ENCODE measurements at places on chromosomes 5 and 9.

DNA sequence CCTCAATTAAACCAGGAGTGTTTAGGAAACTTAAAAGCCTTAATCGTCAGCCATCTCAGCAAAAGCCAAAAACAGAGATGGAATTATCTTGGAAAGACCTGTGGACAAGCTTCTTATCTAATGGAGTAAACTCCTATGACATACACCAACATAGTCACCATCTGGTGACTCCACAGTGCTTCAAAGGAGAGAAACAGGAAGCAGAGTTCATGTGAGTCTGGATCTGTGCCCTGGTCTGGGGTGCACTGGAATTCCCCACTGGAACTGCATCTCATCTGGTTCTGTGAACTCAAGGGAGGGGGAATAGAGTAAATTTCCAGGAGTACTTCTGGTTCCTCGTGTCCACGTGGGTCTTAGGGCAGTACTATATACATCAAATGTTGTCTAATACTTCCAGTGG, 36.3 kb upstream of the KCNN2 start:
- DNase-seq: no peak

GRCh38 chr9:16673171-16673570, 197.3 kb downstream of the BNC2 start:
- DNase-seq: no peak

DNA sequence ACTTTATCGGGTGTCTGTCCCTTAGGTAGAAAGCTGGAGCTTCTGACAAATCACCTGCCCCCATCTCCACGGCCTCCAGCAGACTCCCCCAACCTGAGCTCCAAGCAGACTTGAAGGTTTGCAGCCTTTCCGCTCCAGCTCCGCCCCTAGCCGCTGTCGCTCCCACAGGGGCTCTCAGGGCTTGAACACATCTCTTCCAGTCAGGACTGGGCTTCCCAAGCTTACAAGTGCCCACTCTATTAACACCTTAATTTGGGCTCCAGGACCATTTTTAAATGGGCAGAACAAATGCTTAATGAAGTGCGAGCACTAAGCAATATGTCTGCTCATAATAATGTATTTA, 17.2 kb upstream of the SLC25A51 start:
- no peak for DNase-seq

DNA sequence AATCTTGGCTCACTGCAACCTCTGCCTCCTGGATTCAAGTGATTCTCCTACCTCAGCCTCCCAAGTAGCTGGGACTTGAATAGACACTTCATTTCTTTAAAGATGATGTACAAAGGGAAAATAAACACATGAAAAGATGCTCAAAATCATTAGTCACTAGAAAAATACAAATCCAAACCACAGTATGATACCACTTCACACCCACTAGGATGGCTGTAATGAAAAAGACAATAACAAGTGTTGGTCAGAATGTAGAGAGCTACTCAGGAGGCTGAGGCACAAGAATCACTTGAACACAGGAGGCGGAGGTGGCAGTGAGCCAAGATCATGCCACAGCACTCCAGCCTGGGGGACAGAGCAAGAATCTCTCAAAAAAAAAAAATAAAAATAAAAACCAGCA, 13.0 kb downstream of the F2RL2 start:
- no peak for DNase-seq

DNA sequence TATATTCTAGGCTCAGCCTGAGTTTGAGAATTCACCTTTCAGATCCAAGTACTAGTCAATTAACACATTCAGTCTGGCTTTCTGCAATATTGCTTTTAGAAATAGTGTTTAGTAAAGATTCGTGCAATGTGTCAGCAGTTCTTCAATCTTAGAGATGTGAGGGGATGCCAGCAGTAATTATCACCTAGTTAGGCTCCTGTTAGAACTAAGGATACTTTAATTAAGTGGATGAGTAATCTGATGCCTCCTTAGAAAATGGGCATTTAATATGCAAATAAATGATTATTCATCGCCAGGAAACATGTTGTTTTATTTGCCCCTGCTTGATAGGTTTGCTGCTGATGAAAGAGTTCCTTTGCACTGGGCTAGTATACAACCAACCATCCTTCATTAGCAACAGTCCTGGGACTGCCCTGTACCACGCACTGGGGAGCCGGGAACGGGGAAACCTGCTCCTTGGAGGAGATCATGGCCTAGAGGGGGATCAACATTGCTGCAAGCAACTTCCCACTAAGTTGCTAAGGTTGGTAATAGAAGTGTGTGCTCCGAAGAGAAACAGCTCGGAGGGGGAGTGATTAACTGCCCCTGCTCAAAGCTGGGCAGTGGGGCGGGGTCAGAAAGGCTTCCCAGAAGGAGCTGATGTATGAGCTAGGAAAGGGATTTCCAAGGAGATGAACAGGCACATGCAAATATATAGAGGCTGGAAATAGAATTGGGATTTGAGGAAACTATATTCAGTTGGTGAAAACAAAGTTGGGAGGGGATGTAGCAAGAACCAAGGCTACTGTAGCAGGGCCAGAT, 231.8 kb downstream of the DRD1 start:
- no peak for DNase-seq

GRCh38 chr9:109193974-109194556, 27.0 kb upstream of the FRRS1L start:
- no peak for DNase-seq

DNA sequence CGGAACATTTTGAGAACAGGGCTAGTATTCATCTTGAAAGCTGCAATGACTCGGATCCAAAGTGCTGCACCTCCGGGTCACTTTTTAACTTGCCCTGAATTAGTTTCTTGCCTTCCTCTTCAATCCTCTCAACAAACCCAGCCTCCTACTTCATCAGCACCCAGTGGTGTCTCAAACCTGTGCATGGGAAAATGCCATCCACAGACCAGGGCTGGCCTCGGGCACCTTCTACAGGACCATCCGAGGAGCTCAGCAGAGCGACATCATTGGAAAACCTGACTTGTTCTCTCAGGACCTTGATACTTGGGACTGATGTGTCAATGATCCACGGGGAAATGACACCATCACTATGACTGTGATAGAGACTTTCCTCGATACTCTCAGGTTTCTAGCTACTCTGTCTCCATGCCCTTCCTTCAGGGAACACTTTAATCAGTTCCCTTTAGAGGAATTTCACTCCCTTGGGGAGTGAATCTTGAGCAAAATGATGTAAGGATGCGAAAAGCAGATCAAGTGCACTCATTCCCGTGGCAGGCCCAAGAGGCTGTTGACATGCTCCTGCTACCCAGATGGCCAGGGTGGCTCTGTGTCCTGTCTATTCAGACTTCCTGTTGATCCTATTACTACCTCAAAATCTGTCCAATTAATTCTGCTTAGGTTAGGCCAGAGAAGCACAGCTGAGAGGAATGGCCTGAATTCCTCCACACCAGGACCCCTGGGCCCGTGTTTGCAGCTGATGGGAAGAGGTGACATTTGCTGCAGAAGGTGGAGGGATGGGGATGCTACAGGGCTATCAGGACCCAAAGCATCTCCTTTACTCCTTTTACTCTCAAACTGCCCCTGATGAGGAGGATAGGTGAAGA, 96.5 kb upstream of the SLC25A48 start:
- no peak for DNase-seq

DNA sequence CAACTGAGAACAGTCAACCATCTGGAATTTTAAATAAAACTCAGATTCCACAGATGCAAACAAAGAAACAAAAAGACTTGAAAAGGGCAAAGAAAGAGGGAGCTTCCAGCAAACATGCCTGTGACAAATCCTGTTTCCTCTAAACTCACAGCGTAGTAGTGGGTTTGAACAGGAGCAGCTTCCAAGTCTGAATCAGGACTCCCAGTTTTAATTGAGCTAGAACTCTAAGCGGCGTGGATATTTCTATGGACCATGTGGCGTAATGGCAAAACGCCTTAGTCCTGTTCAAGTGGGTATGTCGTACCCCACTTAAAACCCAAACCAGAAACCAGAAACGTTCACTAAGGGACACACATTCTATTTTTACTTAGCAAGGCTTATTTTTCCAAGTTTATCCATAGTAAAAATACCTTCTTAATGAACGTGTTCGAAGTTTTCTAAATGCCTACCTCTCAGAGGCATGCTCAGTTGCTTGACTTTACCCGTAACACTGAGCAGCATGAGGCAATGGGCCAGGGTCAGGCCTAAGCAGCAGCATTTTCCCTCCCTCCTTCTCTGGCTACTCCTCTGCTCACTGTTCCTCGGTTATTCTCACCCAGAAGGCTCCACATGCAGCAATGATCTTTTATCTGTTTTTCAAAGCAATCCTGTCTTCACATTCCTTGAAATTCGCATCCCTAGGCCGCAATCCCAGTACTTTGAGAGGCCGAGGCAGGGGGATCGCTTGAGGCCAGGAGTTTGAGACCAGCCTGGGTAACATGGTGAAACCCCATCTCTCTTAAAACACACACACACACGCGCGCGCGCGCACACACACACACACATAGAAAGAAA, 77.9 kb downstream of the FNBP1 start:
- peak; percentile 21 for DNase-seq

GRCh38 chr9:18982262-18982620, 50.8 kb downstream of the SAXO1 start:
- no peak for DNase-seq

GRCh38 chr5:79859588-79859987, 131.5 kb downstream of the MTX3 start:
- no peak for DNase-seq

DNA sequence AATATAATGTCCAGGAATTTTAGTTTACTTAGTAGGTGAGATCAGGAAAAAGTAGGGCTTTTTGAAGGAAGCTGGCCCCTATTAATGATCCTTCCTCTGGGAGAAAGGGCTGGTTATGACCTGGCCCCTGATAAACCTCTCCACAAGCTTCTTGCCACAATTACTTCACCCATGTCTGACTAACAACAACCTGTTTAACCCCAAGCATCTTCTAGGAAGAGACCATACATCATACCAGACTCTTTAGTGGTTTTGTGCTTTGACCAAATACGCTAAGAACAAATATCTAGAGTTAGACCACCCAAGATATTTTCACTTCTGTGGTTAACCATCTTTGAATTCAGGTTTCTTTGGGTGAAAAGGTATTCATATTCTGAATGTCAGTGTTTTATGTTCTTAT, 174.0 kb upstream of the SLC27A6 start:
- DNase-seq: no peak

- no peak for DNase-seq
Measured at GRCh38 chr5:125969814-125970171, 453.4 kb upstream of the GRAMD2B start.

DNA sequence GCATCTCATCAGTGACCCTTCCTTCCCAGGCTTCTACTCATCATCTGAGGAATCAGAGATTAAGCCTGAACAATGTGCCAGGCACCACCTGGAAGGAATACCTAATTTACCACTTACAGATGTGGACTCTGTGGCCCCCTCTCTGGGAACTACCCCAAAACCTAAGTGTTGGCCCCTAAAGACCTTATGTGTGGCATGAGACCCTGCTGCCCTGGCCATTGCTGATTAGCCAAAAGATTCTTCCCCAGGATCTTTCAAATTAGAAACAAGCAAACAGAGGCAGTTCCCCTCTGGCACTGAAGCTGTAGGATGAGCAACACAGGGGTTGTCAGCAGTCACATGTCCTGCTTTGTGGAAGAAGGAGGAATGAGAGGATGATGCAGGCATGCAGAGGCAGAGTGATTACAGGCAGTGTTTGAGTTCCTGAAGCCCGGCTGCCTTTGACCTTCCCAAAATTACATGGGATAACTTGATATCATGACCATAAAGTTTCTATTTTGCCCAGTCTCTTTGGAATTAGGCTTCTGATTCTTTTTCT, 10.6 kb downstream of the SPINK4 start:
- no peak for DNase-seq

DNA sequence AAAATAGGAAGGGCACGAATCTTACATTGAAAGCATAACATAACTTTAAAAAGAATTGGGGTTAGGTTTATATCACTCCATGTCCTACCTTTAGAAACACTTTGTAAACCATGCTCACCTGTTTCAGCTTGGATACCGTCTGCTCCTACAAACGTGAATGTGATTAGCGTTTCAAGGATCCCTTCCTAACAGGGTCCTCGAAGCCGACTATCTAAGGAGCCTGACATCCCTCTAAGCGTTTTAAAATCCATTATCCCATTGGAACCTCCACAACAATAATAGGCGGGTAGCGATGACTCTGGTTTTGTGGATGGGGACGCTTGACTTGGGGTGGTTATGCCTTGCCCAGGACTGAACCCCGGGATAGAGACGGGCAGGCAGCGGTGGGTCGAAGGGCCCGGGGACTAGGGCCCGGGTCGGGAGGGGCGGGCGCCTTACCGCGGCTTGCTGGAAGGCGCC, 937 bp downstream of the SVEP1 start:
- DNase-seq: no peak

DNA sequence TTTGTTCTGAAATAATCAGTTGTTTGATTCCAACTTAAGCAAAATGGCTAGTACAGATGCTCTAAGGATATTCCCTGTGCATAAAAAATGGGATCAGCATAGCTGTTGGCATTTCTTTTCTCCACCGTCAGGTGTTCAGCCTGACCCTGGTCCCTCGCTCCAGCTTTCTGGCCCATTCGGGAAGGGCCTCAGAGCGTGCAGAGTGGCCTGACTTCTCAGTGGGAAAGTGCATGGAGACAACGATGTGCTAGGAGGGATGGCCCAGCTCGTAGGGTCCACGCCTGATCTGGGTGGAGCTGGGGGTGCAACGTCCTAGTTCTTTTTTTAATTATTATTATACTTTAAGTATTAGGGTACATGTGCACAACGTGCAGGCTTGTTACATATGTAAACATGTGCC, 319.1 kb upstream of the IRX4 start:
- no peak for DNase-seq

DNA sequence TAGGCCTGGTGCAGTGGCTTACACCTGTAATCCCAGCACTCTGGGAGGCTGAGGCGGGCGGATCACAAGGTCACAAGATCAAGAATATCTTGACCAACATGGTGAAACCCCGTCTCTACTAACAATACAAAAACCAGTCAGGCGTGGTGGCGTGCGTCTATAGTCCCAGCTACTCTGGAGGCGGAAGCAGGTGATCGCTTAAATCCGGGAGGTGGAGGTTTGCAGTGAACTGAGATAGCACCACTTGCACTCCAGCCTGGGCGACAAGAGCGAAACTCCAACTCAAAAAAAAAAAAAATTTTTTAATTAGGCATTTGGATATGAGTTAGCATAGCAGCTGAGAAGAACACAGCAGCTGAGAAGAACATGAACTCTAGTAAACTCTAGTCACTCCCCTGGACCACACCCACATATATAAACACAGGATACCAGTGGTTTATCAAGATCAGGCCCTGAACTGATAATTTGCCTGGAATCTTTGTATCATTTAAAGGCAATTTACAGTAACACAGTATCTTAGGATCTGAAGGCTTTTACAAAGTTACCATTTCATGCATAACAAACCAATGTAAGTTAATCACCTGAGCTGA, 4.6 kb upstream of the UGCG start:
- DNase-seq: no peak

GRCh38 chr5:15600035-15600434, 100.1 kb downstream of the FBXL7 start:
- no peak for DNase-seq

- DNase-seq: no peak
Measured at GRCh38 chr9:75002422-75003023, 25.6 kb downstream of the CARNMT1 start.

GRCh38 chr5:154945695-154946301, 4.9 kb downstream of the MRPL22 start:
- DNase-seq: no peak

GRCh38 chr5:93883459-93883858, 142.1 kb upstream of the POU5F2 start:
- no peak for DNase-seq
